ENCODE measurements at places on chromosomes 3 and 15.

- DNase-seq, result no peak
These were observed 9.6 kb upstream of the FMN1 start for GRCh38 chr15:33204087-33204486.

- DNase-seq, result no peak
These were observed 132.5 kb downstream of the SOX2 start for GRCh38 chr3:181844211-181844610.

GRCh38 chr15:31472636-31473384 is 146.2 kb downstream of the KLF13 start:
- DNase-seq, result peak; percentile 31

DNA sequence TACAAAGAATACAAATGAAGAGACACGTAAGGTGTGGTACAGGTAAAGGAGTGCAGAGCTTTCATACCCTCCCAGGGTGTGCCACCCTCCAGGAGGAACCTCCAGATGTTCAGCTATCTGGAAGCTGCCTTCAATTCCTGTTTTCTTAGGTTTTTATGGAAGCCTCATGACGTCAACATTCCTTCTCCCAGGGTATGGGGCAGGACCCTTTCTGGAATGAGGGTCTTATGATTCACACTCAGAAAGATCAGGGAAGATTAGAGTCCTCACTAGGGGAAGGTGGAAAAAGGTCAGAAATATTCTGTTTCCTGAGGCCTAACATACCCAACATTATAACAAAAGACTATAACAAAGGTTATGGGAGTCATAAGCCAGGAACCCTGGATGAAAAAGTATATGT is 99.8 kb upstream of the PLCL2 start:
- no peak for DNase-seq

GRCh38 chr15:51307811-51308210 is 30.6 kb downstream of the CYP19A1 start:
- no peak for DNase-seq

DNA sequence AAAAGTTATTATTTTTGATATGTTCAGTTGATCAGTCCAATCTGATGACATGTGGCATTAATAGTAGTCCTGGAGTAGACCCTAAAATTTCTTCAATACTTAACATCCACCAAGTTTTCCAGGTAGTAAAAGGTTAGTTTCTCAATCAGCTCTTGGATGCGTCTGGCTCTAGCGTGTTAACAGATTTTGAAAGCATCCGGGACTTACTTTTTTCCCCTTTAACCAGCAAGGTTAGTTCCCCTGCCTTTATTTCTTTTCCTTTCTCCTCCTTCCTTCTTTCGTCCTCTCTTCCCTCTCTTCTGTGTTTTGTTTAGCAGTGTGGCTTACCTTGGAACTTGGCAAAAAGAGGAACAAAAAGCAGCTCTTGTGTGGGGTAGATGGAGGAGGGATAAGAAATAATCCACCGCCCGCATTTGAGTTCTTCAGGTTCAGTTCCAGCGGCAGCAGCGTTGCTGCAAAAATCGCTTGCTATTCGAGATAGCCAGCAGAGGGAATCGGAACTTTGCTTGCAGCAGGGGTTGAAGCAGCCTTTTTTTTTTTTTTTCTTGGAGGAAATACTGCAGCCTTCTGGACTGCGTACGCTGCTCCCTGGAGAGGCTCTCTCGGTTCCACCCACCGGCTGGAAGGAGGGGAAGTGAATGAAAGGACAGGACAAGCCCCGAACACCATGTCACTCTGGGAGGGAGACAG is at the start of gene RBMS3:
Gene RBMS3, plus strand, starts transcription at position 668 of the 690 bp plus-strand sequence.
- DNase-seq, result peak; percentile 41

DNA sequence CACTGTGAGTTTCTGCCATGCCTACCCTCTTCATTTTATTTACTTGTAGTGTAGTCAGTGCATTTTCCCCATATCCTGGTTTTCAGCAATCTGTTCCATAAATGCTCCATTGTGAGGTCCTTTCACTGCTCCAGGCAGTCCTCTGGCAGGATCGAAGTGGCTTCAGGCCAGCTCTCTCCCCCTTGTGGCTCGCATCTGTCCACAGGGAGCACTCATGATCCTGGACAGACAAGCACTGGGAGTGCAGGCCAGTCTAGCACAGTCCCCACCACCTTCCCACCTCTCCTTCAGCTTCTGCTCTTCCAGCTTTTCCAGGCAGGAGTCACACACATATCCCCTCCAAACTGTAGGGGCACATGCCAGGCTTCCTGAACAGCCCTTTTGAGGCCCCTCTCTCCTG is 173.6 kb downstream of the PPM1L start:
- no peak for DNase-seq

DNA sequence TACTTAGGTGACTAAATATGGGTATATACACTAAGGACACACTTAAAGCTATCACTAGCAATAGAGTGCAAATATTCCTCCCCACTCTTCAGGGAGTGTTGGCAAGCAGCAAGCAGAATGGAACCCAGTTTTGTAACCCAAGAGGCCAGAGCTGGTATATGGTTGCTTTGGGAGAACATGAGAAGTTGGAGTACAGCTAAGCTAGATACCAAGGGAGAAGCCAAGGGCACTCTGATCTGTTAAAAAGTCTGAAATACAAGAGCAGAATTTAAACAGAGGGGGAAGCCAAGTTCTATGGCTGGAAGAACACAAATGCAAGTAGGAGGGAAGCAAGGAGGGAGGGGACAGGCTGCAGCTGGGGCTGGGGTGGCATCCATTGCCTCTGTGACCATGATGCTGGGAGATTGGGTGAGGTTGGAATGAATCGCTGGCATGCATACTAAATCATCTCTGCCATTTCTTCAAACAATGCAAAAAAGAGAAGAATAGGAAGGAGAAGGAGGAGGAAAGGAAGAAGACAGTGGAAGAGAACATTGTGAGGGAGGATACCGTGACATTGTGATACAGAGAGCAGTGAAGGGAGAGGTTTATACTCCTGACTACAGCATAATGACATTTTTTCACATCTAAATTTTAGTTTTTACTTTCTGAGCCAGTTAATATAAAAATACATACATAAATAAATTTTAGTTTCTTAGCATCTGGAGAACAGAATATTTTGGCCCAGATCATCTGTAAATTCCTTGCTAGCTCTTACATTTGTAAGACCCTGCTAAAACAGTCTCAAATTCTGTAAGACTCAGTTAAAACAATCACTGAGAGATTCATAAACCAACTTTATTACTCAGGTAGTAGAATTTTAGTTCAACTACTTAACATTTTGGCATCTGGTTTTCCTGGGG is 9.0 kb upstream of the ANXA2 start:
- DNase-seq, result no peak

Measured in liver (tissue), 10 donors.